T-helper 1 cell (primary cell): ENCODE measurements at places on chromosomes 16 and 17.

GRCh38 chr16:89037261-89038152 is 56.1 kb upstream of the ACSF3 start:
- DNase-seq, result no peak

DNA sequence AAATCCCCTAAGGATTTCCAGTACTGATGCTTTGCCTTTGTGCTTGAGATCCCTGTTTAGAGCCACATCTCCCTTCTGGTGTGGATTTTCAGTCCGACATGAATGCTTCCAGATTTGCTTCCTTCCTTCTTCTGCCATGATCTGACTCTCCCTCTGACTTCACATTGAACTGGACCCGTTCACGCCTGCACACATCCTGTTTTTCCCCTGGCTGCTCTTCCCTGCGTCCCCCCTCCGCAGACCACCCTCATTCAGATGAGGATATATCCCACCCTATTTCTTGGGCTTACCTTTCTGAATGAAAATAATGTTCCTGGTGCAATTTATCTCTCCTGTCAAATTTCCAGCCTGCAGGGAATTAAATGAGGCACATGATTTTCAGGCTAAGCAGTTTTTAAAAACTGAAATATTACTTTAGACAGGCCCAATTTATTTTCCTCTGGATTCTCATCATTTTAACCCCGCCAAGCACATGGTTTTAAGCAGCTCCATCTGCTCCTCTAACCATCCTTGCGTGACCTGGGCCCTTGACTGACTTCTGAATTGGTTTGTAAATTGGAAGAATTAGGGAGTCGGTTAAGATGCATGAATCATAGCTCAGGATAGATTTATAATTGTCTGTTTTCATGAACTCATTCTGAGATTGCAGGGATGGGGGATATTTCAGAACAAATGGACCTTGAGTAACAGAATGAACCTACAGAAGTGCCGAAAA is 59.2 kb downstream of the BMERB1 start:
- DNase-seq, result no peak

- DNase-seq, result no peak
These were observed 582.1 kb downstream of the RBFOX1 start for GRCh38 chr16:7914748-7915147.

DNA sequence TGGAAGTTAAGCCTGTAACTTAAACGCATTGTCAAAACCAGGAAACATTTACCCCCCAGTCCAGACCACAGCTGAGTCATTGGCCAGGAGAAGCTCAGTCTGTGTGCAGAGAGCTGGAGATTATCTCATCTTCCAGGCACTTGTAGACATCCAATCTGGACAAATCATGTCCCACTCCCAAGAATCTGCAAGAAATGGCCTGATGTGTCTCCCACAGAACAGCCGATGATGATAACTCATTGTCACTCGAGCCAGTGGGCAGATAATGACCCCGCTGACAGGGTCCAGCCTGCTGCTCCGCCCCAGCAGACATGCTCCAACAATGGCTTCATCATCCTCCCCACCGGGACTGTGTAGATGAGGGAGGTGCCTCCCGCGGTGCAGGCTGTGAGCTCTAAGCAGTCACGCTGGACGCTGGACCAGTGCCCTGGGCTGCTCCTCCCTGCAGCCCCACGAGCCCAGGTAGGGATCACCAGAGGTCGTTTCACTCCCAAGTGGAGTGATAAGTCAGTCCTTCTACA is 322.5 kb downstream of the C16orf95 start:
- no peak for DNase-seq
